ENCODE measurements at places on chromosomes 12 and 14. TPM values are rescaled to one million over a fixed set of nuclear protein-coding genes. Genes with fewer than 3 reads are reported as not detected.

The TMCC3 gene
- total RNA-seq: 0.99 TPM

The KRT74 gene
- not detected for total RNA-seq

The PPP1R1A gene
- 0.14 TPM for total RNA-seq

The ADAM20 gene
- total RNA-seq: not detected

The MFAP5 gene
- total RNA-seq: 0.07 TPM

The KRT71 gene
- not detected for total RNA-seq

The FOXG1 gene
- 0.19 TPM for total RNA-seq

The RACGAP1 gene
- total RNA-seq: 80.0 TPM

The KRT86 gene
- 46.1 TPM for total RNA-seq

The SDSL gene
- 24.5 TPM for total RNA-seq

The ANKS1B gene
- 0.57 TPM for total RNA-seq

The C14orf39 gene
- not detected for total RNA-seq

The CCND2 gene
- total RNA-seq: not detected

The LDHB gene
- 1,524 TPM for total RNA-seq

The CELA1 gene
- not detected for total RNA-seq

The OR6C65 gene
- total RNA-seq: not detected

The SRRM4 gene
- not detected for total RNA-seq

The CATSPERB gene
- not detected for total RNA-seq

The AQP2 gene
- not detected for total RNA-seq

The SYNE3 gene
- total RNA-seq: 0.70 TPM

The PGF gene
- total RNA-seq: 5.0 TPM

The NR2C1 gene
- total RNA-seq: 22.5 TPM

The LGR5 gene
- total RNA-seq: not detected

The MARS1 gene
- 143 TPM for total RNA-seq

The ESRRB gene
- total RNA-seq: 0.29 TPM

The RTL1 gene
- total RNA-seq: 0.26 TPM

The CDCA3 gene
- 80.0 TPM for total RNA-seq

The PLCZ1 gene
- total RNA-seq: not detected

The TEP1 gene
- 8.9 TPM for total RNA-seq

The ENDOU gene
- not detected for total RNA-seq

The RAPGEF3 gene
- total RNA-seq: 0.61 TPM

The MYH7 gene
- 0.01 TPM for total RNA-seq

The KRT80 gene
- 38.9 TPM for total RNA-seq

The CHGA gene
- total RNA-seq: 2.0 TPM

The KRT81 gene
- total RNA-seq: 3,224 TPM

The ACOT4 gene
- total RNA-seq: 2.0 TPM

The DAAM1 gene
- 15.4 TPM for total RNA-seq

The FIGNL2 gene
- total RNA-seq: 0.21 TPM

The KRT77 gene
- not detected for total RNA-seq

Measured in A549 treated with AZD2906 at 1 μM for 4 hours (cell line).